ENCODE measurements at places on chromosomes 11 and 22.
A peak's percentile ranks its signal among the peaks of the same experiment; 100 is the strongest.

- DNase-seq = peak; percentile 84
Observed at GRCh38 chr11:47886096-47886495, 37.9 kb upstream of the NUP160 start.

GRCh38 chr11:126072801-126073594, 10.3 kb upstream of the CDON start:
- no peak for DNase-seq

DNA sequence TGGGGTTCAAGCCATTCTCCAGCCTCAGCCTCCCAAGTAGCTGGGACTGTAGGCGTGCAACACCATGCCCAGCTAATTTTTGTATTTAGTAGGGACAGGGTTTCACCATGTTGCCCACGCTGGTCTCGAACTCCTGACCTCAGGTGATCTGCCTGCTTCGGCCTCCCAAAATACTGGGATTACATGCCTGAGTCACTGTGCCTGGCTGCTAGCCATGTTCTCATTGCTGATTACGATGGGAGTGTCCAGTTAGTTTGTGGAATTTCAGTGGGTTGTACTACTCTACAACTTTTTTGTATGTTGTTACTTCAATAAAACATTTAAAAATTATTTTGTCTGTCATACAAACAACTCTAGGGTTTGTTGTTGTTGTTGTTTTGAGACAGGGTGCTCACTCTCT, 4.8 kb upstream of the VPS11 start:
- peak; percentile 77 for DNase-seq

DNA sequence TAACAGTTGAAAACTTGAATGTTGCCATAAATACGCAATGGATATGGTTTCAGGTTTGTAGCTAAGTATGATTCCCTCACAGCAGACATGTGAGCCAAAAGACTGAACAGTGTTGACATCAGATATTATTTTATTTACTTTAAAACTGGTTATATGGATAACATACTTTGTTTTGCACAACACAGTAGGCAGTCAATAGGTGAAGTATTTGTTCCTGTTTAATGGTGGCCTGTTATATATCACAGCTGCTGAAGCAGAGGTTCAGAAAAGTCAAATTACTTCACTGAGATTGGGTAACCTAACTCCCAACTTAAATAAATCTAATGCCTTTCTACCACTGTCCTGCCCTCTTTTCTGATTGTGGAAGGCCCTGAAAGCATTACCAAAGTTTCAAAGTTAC, 44.6 kb downstream of the YAP1 start:
- peak; percentile 32 for DNase-seq

GRCh38 chr22:17007257-17007656, 765 bp downstream of the GAB4 start:
- no peak for DNase-seq

DNA sequence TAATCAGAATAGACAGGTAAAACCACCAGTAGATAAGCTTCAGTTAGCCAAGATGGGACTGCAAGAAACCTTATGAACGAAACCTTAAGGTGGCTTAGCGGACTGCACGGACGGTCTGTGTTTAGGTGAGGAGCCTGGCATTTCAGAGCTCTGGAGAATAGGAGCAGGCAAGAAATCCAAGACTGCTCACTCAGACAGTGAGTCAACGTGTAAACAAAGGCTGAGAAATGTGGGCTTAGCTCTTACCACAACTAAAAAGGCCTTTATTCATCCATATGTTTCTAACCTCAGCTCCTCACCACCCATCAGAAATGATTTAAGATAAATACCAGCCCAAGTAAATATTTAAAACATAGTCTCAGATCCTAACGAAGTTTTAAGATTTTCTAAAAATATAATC, 657.7 kb downstream of the OPCML start:
- peak; percentile 11 for DNase-seq

GRCh38 chr22:17866127-17866526, 91.9 kb upstream of the BID start:
- DNase-seq = no peak

DNA sequence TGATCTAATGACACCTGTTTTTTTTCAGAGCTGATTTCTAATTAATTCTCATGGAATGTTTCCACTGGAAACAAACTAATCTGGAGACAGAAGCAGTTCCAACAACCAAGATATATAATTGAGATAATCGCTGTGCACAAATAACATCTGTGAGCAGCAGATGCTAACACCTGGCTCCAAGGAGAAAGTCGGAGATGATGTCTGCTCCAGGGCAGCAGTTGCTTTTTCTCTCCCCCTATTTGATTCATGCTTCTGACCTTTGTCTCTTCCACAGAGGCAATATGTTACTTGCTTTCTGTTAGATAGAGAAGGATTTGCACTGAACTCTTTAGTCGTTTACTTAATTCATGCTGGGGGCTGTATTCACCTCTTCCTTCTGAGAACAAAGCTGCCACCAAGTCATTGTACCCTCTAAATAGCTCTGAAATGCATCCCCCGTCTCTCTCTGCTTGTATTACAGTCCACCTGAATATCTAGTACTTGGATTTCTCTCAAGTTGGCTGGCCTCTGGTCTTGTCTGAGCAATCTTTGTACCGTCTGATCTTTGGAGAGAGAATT, 187.4 kb downstream of the MYO18B start:
- DNase-seq = no peak

- no peak for DNase-seq
Observed at GRCh38 chr11:123579482-123579812, 75.0 kb downstream of the SCN3B start.

DNA sequence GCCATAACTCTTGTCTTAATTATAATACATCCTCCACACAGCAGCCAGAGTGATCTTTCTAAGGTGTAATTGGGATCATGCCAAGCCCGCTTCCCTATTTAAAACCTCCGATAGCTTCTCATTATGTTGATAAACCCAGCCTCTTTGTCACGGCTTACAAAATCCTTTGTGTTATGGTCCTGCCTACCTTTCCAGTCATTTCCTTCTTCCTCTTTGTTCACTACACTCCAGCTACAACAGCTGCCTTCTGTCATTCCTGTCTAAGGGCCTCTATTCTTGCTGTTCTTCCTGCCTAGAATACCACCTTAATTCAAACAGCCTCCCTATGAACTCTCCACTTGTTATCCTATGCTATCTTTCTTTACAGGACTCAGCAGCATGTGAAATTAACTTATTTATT, 70.6 kb upstream of the CAPRIN1 start:
- peak; percentile 76 for DNase-seq

- DNase-seq = peak; percentile 8
Observed at GRCh38 chr11:102664001-102664752, 39.0 kb upstream of the MMP20 start.

DNA sequence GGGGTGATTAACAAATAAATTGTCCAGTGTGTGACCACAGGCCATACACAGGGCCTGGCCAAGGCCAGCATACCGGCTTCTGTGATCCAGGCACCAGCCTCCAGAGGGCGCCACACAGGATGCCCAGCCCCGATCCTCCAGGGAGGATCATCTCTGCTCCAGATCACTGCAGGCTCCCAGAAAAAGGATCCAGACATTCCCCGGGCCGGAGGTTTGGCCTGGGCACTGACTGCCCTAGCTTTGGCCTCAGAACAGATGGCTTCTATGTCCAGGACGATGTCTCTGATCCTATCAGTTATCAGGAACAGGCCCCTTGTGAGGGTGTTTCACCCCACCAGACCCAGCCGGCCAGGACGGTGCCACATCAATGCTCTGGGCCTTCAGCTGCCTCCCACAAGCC, 74.5 kb upstream of the LMO1 start:
- DNase-seq = peak; percentile 34

GRCh38 chr22:40031766-40032470, 37.2 kb downstream of the FAM83F start:
- DNase-seq = no peak

DNA sequence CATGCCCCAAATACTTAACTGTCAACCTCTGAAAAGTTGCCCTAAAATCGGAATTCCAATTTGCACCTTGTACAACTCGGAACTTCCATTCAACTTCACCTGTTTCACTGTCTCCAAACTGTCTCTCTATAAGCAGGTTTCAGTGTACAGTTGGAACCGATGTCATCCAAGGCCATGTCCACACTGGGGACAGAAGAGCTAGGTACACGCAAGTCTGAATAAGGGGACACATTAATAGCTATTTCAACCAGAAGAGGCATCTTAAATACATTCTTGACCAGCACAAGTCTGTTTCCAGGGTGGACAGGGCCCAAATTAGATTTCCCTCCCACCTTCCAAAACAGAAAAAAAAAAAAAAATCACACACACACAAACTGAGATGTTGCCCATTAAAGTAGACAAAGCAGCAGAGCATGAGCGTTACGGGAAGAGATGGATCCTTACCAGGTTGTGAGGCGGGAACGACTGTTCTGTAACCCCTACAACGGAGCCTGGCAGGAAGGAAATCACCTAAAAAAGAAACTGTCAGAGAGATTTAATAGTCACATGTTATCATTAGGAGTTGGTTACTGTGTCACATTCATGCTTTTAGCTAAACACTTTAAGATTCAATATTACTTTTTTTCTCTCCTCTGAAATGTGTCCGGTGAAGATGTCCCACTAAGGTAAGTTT, 1.7 kb downstream of the CREBZF start:
- no peak for DNase-seq

DNA sequence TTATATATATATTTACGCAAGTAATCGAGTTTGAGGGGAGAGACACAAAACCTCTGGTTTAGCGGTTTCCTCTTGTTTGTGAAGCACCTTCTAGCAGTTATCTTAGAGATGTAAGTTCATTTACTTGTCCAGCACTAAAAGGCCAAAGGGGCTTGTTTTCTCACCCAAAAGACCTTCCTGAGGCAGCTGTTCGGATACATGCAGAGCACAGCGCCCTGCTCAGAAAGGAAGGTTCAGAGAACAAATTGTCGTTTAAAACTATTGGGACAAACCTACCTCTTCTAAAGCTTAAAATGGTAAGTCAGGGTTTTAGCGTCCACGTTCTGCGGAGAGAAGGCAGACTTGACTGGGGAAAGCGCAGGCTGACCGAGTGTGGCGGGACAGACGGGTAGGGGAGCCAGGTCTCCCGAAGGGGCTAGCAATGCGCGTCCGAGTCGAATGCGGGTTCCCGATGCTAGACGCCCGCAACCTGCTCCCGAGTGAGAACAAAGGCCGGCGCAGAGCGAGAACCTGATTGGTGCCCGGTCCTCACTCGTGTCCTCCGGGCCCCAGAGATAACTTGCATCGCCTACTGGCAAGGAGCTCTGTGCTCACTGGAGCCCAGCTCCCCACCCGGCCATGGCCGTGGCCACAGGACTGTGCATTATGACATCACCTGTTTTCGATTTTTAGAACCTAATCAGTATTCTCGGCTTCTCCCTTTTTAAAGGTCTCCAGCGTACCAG, 1.0 kb upstream of the SESN3 start:
- DNase-seq = peak; percentile 45

DNA sequence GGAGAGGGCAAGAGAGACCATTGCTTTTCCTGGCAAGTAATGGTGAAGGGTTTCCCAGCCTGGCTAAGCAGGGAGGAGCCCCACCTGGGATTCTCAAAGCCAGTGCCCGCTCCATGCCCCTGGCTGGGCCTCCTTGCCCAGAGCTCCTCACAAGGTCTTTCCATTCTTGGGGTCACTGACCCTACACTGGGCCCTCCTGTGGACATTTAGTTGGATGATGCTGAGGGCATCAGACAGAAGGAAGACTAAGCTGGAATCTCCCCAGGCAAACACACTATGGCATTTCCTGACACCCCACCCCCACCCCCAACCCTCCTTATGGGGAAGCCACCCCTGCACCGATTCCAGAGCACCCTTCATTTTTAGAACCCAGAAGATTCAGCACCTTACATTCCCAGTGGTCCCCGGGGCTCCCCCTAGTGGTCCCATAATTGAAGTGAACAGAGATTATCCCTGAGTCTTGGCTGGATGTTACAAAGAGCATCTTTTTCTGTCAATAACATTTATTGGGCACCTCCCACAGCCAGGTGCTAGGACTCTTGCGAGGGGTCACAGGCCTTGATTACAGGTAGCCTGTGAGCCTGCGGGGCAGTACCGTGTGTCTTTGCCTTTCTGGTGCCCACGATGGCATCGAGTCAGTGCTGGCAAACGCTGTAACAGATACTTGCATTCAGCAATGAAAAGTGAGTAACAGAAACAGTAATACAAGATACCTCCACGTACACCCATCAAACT, 548.5 kb downstream of the BUD13 start:
- peak; percentile 38 for DNase-seq

DNA sequence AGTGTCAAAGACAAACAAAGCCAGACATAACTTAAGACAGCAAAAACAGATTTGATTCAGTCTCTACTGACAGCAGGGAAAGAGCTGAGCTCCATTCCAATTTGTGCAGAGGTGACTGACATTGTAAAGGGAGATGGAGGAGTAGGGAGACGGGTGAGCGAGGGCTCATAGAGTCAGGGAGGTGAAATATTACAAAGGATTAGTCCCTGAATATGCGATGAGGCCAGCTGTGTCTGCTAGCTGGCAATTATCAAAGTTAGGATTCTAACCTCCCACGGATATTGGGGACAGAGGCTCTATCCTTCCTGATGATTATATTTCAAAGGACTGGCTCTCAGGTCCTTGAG, 8.3 kb downstream of the PLAAT2 start:
- DNase-seq = no peak

GRCh38 chr11:116104498-116105174, 600.4 kb upstream of the CADM1 start:
- DNase-seq = no peak

- peak; percentile 30 for DNase-seq
Observed at GRCh38 chr11:94910270-94910669, 63.1 kb downstream of the CWC15 start.

- no peak for DNase-seq
Observed at GRCh38 chr11:14107050-14107430, 144.5 kb downstream of the SPON1 start.

DNA sequence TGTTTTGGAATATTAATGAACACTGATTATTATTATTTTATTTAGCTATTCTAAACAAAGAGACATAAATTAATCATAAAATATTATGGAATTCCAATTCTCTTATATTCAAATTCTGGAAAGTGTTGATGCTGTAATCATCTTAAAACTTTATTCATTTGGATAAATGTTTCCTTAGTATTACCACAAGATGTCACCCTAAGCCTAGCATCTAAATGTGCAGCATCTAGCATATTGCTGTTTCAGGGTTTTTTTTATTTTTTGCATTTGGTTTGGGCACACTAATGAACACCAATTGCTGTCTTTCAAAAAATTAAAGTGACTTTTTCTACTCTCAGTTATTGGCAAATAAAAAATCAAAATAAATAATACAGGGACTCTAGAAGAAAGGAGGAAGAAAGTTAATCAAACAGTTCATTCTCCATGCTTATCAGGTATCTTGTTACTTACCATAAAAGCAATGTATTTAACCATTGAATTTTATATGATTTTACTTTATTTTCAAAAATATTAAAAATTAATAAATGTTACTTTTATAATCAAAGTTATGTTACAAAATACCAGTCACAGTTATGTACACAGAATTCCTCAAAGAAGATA, 31.8 kb downstream of the DLG2 start:
- peak; percentile 71 for DNase-seq

DNA sequence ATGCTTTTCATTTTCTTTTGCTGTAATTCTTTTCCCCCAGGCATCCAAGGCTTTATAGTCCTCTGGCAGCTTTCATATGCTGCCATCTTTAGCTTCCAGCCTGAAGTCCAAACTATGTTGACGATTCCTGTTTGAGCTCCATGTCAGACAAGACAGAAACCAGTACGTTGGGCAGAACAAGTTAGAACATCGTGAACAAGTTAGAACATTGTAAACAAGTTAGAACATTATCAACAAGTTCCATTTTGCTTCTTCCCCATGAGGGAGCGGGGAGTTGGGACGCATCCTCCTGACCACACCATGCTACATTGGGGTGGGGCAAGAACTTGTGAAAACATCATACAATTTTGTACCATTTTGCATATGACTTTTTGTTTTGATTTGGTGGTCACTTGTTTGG, 23.9 kb downstream of the GLB1L2 start:
- no peak for DNase-seq

GRCh38 chr11:111603611-111604130, 1.4 kb downstream of the SIK2 start:
- DNase-seq = peak; percentile 22

Data from fibroblast of pulmonary artery (primary cell).